ENCODE measurements at places on chromosomes 12 and 14. TPM values are rescaled to one million over a fixed set of nuclear protein-coding genes. Genes with fewer than 3 reads are reported as not detected.

DNA sequence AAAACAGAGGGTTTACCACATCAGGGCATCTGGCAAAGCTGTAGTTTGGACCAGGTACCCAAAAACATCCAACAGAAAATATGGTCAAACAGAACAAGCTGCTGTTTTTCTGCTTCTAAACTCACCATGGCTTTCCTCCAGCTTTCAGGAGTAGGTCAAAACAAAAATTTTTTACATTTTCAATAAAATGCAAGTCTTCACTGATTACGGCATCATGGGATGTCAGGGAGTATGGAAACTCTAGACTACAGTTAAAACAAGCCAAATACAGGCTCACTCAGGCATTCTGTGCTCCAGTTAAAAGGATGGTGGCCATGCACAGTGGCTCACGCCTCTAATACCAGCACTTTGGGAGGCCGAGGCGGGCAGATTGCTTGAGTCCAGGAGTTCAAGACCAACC, 47.1 kb upstream of the PSMA6 start:
- no peak for DNase-seq

GRCh38 chr14:37411079-37411735, 183.8 kb downstream of the FOXA1 start:
- DNase-seq, result no peak

DNA sequence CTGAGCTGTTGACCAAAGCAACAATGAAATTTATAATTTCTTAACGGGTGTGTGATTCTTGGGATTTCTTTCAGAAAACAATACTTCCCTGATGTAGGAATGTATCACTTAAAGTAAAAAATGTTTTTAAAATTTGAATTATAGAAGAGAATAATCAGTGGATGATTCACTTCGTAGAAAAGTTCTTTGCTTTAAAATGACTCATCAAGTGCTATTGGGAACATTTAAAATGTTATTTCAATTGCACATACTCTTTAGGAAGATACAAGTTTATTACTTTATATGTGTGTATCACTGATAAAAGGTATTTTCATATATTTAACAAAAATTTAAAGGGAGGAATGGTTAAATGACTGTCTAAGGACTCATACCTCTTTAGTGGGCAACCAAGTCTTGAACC, 155.3 kb downstream of the PDE3A start:
- DNase-seq, result no peak

DNA sequence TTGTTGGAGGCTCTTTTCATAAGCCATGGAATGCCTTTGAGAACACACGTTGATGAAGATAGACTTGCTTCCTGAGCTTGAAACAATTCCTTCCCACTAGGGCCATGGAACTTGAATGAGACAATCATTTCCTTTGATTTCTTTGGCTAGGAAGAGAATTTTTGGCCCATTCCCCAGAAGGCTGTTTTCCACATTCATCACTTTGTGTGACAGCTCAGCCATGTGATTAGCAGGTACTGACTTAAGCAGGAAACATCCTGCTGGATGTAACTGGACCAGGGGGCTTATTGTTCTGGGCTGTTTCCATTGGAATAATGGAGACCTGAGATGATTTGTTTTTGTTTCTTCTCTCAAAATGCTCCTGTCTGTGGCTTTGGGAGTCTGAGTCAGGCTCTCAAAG, 469.8 kb upstream of the SEL1L start:
- no peak for DNase-seq

PLEKHD1 gene
- total RNA-seq, result not detected

DNA sequence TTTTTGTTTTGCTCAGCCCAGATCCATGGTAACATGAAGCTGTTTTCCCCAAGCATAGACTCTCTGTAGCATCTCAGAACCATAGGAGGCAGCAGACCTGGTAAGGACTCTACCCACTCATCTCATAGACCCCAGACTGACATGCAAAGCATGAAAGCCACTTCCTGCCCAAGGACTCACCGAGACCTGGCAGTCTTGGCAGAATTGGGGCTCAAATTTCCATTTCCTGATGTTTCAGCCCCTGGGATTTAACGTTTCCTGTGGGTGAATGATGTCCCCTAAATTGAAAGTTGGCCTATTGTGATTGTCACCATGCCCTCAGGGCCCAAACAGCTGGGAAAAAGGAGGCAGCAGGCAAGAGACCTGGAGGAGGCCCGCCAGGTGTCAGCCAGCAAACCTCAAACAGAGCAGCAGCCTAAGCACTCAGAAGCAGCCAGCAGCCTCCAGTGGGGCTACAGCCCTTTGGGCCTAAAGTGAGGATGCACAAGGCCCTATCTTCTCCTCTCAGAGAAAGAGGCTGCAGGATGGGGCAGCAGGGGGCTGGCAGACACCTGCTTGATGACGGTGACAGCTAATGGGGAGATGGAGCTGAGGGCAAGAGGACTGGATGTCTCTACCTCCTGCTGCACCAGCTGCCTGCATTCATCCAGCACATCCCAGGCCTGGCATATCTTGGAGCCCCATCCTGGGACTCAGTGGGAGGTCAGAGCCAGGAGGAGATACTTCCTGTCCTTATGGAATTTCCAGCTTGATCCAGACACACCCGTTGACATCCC, 8.5 kb downstream of the KRT85 start:
- peak; percentile 73 for DNase-seq

GRCh38 chr12:68620519-68621471, 10.1 kb downstream of the RAP1B start:
- DNase-seq, result no peak

PAH gene
- total RNA-seq, result not detected

PRH2 gene
- total RNA-seq, result not detected

DNA sequence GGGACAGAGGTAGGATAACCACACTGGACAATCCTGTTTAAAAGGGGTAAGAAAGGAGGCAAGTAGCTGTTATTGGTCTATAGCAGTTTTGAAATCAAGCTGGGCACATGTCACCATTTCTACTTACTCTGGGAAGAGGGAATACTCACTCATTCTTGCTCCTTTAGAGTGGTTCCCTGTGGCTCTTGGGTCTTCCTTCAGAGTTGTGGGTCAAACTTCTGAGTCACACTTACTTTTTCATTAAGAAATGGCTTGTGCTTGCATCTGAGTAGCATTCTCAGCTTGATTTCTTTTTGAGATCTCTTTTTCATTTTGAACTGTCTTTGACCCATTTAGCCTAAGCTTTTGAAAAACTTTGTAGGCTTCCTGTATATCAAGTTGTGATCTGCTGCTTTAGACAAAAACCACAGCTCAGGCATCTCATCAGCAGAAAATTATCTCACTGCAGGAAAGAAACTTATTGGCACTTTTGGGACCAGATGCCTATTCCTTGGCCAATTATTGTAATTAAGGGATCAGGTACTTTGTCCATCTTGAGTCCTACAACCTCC, 122.2 kb downstream of the AEBP2 start:
- DNase-seq, result no peak

DNA sequence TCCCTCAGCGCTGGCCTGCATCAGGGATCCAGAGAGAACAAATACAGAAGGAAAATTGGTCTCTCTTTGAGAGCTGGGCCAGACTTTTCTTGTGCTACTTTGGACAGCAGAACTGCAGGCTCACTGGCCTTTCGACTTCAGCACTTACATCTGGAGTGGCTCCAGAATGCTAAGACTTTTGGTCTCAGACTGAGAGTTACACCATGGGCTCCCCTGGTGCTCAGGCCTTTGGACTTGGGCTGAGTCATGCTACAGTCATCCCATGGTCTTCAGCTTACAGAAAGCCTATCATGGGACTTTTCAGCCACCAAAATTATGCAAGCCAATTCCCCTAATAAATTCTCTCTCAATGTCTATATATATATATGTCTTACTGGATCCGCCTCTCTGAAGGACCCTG, 9.0 kb upstream of the CD163 start:
- DNase-seq, result peak; percentile 89

TAS2R50 gene
- total RNA-seq, result not detected

C1S gene
- total RNA-seq, result 68.3 TPM

DNA sequence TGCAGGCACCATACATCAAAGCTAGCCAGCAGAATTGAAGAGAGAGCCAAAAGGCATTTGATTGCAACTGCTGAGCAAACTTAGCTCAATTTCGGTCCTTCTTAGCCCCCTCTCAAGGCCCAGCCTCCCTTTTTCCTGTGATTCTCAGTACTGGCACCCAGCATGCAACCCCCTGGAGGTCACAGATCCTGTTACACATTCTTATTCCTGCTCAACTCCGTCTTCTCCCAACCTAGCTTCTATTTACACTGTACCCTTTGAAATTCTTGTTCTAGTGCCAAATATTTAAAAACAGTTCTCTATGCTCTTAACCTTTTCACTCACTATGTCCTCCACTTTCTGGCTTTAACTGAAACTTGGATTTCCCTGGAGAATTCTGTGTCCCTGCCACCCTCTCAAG, 131.3 kb upstream of the CPSF6 start:
- DNase-seq, result no peak

- no peak for DNase-seq
These were observed 7.5 kb upstream of the SYNE3 start for GRCh38 chr14:95523815-95524448.

GRCh38 chr12:77742631-77743030, 88.1 kb upstream of the NAV3 start:
- no peak for DNase-seq

DNA sequence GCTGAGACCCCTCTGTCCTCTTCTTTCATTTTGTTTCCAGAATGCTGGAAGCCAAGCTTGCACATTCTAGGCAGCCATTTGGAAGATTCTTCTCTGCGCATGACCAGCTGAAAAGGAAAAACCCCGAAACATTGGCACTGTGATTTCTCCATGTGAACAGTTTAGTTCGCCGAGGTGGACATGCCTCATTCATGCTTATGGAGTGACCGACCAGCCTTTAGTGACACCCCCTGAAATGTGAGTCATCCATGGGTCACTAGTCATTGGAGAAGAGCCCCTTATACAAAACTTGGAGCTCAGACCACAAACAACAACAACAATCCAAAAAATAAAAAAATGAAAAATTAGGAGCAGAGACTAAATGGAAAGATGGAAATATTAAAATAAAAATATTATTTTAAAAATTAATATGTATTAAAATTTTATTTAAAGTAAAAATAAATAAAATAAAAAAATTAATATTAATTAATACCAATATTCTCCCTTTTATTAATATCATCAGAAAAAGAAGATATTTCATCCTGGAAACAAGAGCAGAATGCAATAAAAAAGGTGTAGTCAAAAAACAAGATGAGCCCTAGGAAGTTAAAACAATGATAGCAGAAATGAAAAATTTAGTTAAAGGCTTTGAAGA, 9.5 kb upstream of the KRT7 start:
- DNase-seq, result peak; percentile 75

GRCh38 chr12:115660211-115660805, 617.2 kb downstream of the MED13L start:
- DNase-seq, result peak; percentile 74

APAF1 gene
- total RNA-seq, result 19.7 TPM

ALDH2 gene
- total RNA-seq, result 20.5 TPM

DNA sequence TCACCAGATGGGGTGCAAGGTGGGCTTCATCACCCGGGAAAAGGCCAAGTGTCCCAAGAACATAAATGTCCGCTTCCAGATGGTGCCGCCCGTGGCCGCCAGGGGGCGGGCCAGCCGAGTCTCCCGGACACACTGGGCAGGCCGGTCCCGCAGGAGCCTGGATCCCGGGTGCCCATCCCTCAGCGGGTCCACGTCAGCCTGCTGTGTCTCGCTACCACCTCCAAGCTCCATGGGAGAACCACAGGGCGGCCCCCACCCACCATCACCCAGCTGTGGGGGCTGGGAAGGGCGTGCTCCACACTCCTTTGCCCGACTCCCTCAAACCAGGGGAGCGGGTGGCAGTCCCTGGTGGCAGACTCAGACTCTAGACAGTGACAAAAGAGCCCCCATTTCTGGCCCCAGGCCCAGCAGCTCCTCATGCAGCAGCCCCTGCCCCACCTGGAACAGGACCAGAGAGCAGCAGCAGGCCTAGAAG, 22.0 kb upstream of the NUDT14 start:
- peak; percentile 48 for DNase-seq

E2F7 gene
- 36.7 TPM for total RNA-seq

DNA sequence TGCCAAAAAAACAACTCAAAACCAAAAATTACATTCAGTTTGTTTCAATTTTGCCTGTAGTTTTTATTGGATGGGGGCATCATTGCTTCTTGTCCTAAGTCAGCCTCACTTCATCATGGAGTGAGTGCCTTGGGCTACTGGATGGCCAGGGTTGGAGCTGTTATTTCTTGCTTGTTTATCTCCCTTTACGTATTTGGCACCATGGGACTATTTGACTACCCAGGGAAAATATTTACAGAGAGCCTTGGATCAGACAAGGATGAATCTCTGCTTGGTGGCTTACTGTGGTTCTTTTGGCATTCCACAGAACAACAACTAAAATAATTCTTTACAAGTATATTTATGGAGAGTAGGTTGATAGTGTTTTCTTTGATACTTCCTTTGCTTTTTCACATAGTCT, 160.8 kb upstream of the SEL1L start:
- no peak for DNase-seq

GRCh38 chr14:100826391-100827100, 628 bp downstream of the MEG3 start:
- no peak for DNase-seq

GRCh38 chr12:105226219-105226618, 9.8 kb downstream of the APPL2 start:
- DNase-seq, result peak; percentile 76

DNA sequence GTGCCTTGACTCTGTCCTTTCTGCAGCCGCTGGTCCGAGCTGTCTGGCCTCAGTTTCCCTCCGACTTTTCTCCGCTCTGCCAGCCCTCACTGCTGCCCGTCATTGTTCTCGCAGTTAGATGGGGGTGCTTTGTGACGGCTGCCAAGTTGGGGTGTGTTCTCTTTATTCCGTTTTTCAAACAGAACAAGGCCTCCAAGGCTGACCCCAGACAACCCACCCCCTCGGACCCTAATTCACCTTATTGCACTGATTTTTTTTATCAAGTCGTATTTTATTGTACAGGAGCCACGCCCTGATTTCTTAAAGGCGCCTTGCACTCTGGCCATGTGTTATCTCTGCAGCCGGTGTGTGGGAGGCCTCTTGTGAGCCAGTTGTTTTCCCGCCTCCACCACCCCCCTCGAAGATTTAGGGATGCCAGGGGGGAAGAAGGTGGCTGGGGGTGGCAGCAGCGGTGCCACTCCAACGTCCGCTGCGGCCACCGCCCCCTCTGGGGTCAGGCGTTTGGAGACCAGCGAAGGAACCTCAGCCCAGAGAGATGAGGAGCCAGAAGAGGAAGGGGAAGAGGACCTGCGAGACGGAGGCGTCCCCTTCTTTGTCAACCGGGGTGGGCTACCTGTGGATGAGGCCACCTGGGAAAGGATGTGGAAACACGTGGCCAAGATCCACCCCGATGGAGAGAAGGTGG, 1.3 kb downstream of the VASH1 start:
- DNase-seq, result no peak

DNA sequence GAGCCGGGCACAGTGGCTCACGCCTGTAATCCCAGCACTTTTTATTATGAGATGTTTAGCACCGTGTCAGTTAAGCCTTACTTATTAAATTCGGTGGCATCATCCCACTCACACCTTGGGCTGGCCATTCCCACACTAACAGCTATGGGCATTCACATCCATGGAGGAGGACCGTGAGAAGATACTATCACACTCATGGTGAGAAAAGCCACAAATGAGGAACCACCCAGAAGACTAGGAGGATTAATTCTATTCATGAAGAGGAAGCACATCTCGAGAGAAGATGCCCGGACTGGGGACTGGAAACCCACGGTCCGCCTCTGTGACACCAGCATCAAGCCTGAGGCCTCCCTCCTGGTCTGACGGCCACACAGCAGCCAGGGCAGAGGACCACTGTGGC, 4.9 kb downstream of the CDC42BPB start:
- no peak for DNase-seq
